Neural progenitor cell (in vitro differentiated cells): ENCODE measurements at places on chromosomes 5 and 9. TPM values are rescaled to one million over a fixed set of nuclear protein-coding genes. Genes with fewer than 3 reads are reported as not detected.

- H3K36me3 ChIP-seq: peaks cover 6% of the 10 kb centered on the region
- no peak for DNase-seq
- no peak overlapping the region for H3K27ac ChIP-seq
- peaks cover 46% of the 10 kb centered on the region for H3K4me1 ChIP-seq
These were observed 29.3 kb upstream of the RPS23 start for GRCh38 chr5:82307451-82307850.

DNA sequence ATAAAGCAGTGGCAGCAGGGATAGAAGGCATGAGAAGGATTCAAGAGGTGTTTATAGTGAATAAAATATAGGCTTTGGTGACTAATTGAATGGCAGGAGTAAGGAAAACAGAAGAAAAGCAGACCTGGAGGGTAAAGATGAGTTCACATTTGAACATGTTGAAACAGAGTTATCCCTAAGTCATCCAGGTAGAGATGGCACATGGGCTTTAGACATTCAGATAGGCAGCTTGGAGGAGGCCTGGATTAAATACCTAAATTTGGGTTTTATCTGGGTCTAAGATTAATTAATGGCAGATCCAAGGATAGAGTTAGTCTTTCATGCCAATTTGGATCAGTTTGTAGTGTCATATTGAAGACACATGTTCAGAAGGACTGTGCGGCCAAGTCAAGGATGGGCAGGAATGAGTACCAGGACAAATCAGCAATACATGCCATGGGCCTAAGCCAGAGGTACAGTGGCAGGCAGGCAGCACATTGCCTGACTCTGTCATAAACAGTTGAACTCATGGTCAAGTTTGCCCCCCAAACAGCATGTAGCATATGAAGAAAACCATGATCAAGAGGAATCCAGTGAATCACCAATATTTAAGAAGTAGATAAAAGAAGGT, 115.5 kb upstream of the SLC12A2 start:
- no peak overlapping the region for H3K27ac ChIP-seq
- no peaks in the 10 kb centered on the region for H3K36me3 ChIP-seq
- H3K4me1 ChIP-seq: peaks cover 8% of the 10 kb centered on the region
- DNase-seq: no peak
- no peak overlapping the region for H3K4me3 ChIP-seq
- no peaks in the 10 kb centered on the region for H3K27me3 ChIP-seq

Gene SLF1
- total RNA-seq: 32.1 and 48.1 TPM in 2 replicates

DNA sequence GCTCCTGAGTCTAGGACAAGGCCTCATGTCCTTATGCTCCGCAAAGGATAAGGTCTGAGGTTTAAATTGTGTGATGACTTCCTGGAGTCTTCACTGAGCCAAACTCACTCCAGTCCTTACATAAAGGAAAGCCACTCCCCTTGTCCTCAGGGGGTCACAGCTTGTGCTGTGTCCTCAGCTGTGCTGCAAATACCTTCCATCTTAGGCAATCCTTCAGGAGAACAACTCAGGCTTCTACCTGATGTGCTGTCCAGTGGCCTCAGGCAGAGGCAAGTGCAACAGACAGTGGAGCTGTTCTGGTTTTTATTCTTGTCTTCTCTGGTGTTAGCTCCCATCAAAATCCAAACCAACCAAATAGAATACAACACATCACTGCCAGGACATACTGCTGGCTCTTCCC, 151.5 kb downstream of the TAF11L14 start:
- no peak overlapping the region for H3K4me3 ChIP-seq
- H3K27me3 ChIP-seq: no peaks in the 10 kb centered on the region
- peak; percentile 47 for DNase-seq
- H3K4me1 ChIP-seq: peaks cover 6% of the 10 kb centered on the region
- no peaks in the 10 kb centered on the region for H3K36me3 ChIP-seq
- no peak overlapping the region for H3K27ac ChIP-seq

GRCh38 chr9:131641618-131642495, 96.5 kb downstream of the PRRT1B start:
- no peaks in the 10 kb centered on the region for H3K27me3 ChIP-seq
- DNase-seq: no peak
- H3K36me3 ChIP-seq: no peaks in the 10 kb centered on the region
- no peak overlapping the region for H3K27ac ChIP-seq
- H3K4me1 ChIP-seq: peaks cover 40% of the 10 kb centered on the region

Gene ADGRD2
- total RNA-seq: 0.13 and 0.43 TPM in 2 replicates

Gene HRH2
- total RNA-seq: 0.19 TPM in 1 of 2 replicates, not detected in the other

Gene C7
- total RNA-seq: not detected in 2 replicates

DNA sequence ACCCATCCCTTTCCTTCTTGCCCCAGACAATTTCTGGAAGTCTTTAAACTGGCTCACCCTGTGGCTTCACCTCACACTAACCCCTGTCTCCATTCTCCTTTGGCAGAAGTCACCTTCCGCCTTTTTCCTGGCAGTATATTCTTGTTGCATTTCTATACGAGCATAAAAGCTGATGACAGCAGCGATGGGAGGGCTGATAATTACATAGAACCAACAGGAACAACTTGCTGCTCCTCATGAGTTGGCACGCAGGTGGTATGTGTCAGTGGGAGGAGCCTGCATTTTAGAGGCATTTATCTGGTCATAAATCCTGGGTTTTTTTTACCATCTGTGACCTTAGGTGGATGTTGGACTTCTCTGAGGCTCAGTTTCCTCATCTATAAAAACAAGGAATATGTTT, 61.4 kb upstream of the CKMT2 start:
- no peaks in the 10 kb centered on the region for H3K27me3 ChIP-seq
- H3K27ac ChIP-seq: no peak overlapping the region
- H3K4me1 ChIP-seq: no peaks in the 10 kb centered on the region
- no peak for DNase-seq
- no peak overlapping the region for H3K4me3 ChIP-seq
- no peaks in the 10 kb centered on the region for H3K36me3 ChIP-seq

Gene PRDM9
- total RNA-seq: not detected in 2 replicates

DNA sequence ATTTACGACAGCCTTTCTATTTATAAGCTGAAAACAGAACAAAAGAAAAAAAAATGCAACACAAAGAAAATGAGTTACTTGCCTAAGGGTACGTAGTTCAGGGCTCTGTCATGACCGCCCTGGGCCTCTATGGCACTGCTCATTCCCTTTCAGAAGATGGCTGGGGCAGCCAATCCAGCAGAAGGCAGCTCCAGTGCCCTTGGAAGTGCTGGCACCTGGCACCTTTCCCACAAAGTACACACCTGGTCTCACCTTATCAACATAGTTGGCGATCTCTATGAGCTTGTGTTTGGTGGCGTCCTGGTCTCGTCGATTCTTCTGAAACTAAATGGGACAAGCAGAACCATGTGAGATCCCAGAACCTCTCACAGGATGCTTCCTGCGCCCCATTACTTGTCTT, 53.2 kb downstream of the NIPAL4 start:
- no peak for DNase-seq
- no peak overlapping the region for H3K27ac ChIP-seq

GRCh38 chr9:124216474-124217176, 41.1 kb upstream of the NEK6 start:
- H3K27ac ChIP-seq: no peak overlapping the region
- no peaks in the 10 kb centered on the region for H3K27me3 ChIP-seq
- no peak for DNase-seq
- H3K4me3 ChIP-seq: no peak overlapping the region

Gene PCDHGA3
- 0.34 and 0.54 TPM in 2 replicates for total RNA-seq

Gene PCDHB5
- 11.9 and 15.2 TPM in 2 replicates for total RNA-seq

DNA sequence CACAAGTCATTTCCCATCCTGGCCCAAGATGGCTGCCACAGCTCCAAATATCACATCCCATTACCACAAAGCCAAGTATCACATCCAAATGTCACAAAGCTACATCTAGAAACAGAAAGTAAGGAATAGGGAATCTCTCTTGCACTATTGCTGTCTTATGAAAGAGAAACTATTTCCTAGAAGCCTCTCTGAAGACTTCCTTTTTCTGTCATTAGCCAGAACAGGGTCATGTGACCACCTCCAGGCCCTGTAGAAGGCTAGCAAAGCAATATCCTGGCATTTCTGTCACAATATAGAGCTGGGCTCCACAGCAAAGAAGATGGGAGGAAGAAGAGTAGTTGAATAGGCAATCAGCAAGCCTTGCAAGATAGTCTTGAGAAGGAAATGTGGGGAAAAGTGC, 99.2 kb downstream of the SH3TC2 start:
- no peak overlapping the region for H3K27ac ChIP-seq
- no peak for DNase-seq
- H3K4me3 ChIP-seq: no peak overlapping the region
- no peaks in the 10 kb centered on the region for H3K36me3 ChIP-seq
- H3K27me3 ChIP-seq: no peaks in the 10 kb centered on the region

Gene ZNF462
- 81.8 and 93.4 TPM in 2 replicates for total RNA-seq

DNA sequence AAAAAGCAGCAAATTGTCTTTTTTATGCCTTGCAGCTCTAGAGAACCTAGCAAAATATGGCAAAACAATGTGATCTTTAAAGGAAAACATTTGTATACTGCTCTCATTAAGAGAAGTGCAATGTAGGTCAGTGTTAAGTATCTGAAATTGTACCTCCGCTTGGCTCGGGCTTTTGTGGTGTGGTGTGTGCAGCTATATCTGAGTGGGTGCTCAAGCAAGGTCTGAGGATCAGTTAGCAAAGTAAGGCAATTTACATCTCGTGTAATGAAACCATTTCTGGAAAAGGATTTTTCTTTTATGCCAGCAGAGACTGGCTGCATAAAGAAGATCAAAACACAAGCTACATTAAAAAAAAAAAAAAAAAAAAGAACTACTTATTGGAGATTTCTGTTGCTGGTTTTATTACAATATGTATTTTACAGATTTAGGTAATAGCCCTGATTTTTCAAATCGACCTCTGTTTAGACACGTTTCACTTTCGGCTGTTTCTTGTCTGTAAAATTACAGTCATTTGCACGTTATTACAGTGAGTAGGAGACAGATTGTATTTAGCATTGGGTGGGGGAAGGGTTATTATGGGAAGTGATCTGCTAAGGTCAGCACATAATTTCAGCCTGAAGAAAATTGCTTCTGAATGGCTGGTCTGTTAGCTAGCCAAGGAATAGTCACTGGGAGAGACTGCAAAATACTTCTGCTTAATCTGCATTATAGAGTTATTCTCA, 7.9 kb upstream of the ZNF608 start:
- H3K36me3 ChIP-seq: no peaks in the 10 kb centered on the region
- H3K27ac ChIP-seq: no peak overlapping the region
- H3K4me3 ChIP-seq: no peak overlapping the region

DNA sequence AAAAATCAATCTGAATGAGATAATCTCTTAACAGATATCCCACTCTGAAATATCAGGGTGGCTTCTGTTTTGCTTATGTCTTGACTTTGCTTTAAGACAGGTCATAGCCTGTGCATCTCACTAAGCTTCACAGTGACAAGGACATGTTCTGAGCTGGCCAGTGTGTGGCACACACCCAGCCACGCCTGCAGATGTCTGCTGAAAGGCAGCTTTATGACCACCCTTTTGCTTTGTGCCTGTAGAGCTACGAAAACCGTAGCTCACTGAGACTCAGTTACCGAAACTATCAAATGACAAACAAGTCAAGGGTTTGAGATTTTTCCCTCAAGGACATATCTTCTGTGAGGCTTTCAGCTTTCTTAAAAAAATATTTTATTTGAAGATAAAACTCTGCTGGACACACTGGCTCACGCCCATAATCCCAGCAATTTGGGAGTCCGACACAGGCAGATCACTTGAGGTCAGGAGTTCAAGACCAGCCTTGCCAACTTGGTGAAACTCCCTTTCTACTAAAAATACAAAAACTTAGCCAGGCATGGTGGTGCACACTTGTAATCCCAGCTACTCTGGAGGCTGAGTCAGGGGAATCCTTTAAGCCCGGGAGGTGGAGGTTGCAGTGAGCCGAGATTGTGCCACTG, 233.2 kb downstream of the SPATA31A1 start:
- no peak overlapping the region for H3K27ac ChIP-seq
- H3K36me3 ChIP-seq: no peaks in the 10 kb centered on the region
- no peak for DNase-seq
- no peaks in the 10 kb centered on the region for H3K27me3 ChIP-seq
- H3K4me1 ChIP-seq: no peaks in the 10 kb centered on the region
- no peak overlapping the region for H3K4me3 ChIP-seq

GRCh38 chr9:118236625-118237024, 532.4 kb downstream of the TLR4 start:
- DNase-seq: no peak
- H3K36me3 ChIP-seq: no peaks in the 10 kb centered on the region
- no peaks in the 10 kb centered on the region for H3K4me1 ChIP-seq
- no peak overlapping the region for H3K4me3 ChIP-seq

Gene SYNPO
- 0.41 and 1.3 TPM in 2 replicates for total RNA-seq

DNA sequence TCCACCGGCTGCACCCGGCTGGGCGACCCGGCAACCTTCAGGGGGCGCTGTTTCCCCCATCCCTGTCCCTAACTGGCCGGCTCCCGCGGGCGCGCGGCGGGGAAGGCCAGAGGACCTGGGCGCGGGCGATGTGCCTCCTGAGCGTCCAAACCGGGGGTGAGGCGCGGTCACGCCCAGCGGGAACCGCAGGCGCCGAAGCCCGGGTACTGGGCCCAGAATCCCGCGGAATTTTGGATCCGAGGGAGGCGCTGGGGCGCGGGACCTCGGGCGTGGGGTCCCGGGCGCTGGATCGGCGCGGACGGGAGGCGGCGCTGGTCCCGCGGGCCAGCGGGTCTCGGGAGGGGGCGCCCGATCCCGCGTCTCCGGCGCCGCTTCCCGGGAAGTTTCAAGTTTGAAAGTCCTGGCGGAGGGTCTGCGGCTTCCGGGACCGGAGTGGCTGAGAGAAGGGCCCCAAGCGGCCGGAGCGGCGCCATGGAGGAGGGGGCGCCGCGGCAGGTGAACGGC, at the start of gene PKN3:
Gene PKN3, plus strand, starts transcription at position 59 of the 504 bp plus-strand sequence. Its CDS starts 413 bp downstream, at position 472.
- no peaks in the 10 kb centered on the region for H3K36me3 ChIP-seq
- H3K27me3 ChIP-seq: peaks cover 8% of the 10 kb centered on the region
- no peak within 1 kb of the TSS for H3K27ac ChIP-seq
- H3K4me1 ChIP-seq: no peaks in the 10 kb centered on the region
- peak; percentile 95 for DNase-seq

DNA sequence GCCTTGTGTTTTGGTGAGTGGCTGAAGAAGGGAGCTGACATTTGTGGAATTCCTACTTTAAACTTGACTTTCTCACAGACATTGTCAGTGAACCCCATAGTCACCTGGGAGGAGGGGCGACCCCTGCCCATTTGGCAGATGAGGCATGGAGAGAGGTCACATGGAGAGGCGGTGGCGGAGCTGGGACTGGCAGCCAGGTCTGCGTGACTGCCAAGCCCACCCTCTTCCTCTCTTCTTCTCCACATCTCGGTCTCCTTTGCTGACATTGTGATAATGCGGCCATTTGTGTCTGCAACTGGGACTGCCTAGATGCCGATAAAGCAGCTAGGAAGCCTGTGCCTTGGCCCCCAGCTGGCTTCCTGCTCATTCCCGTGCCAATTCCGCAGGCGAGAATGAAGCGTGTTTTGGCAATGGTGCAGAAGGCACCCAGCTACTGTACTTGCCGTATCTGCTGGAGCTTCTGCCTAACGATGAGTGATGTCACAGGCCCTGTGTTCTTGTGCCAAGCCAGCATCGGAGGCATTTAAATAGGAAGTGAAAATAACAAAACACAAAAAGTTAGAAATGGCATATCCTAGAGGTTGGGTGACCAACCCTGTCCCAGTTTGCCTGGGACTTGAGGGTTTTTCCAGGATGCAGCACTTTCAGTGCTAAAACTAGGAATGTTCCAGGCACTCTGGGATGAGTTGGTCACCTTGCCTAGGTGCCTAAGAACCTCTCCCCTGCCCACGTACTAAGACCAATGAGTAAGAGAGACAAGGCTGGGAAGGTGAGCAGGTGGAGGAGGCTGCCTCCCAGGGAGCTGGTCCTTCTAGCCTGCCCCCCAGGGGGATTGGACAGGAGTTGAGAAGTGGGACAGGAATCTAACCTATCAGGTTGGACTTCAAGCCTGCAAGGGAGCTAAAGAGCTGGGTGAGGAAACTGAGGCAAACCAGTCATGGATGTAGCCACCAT, 23.6 kb downstream of the OLFML2A start:
- no peaks in the 10 kb centered on the region for H3K4me1 ChIP-seq
- no peak for DNase-seq
- no peak overlapping the region for H3K4me3 ChIP-seq
- H3K27ac ChIP-seq: no peak overlapping the region
